ENCODE measurements at places on chromosomes 12 and 14. TPM values are rescaled to one million over a fixed set of nuclear protein-coding genes. Genes with fewer than 3 reads are reported as not detected.

The MUCL1 gene
- not detected for total RNA-seq

DNA sequence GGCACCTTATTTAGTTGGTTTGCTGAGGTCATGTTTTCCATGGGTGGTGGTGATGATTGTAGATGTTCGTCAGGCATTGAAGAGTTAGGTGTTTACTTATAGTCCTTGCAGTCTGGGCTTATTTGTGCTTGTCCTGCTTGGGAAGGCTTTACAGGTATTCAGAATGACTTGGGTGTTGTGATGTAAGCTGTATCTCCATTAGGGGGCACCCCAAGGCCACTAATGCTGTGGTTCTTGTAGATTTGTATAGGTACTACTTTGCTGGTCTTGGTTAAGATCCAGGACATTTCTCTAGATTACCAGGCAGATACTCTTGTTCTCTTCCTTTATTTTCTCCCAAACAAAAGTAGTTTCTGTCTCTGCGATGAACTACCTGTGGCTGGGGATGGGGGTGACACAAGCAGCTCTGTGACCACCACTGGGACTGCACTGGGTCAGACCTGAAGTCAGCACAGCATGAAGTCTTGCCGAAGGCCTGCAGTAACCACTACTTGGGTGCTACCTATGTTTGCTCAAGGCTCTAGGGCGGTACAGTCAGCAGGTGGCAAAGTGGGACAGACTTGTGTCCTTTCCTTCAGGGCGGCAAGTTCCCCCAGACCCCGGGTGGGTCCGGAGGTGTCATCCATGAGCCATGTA is 35.8 kb upstream of the FBXO33 start:
- DNase-seq = peak; percentile 54

The KLRD1 gene
- total RNA-seq = 95.9 TPM

- no peak for DNase-seq
Measured at GRCh38 chr12:122961531-122962329, 4.5 kb downstream of the ABCB9 start.

The A2M gene
- 0.12 TPM for total RNA-seq

GRCh38 chr12:39272871-39273655 is 169.9 kb downstream of the KIF21A start:
- DNase-seq = no peak

The RIMBP2 gene
- not detected for total RNA-seq

DNA sequence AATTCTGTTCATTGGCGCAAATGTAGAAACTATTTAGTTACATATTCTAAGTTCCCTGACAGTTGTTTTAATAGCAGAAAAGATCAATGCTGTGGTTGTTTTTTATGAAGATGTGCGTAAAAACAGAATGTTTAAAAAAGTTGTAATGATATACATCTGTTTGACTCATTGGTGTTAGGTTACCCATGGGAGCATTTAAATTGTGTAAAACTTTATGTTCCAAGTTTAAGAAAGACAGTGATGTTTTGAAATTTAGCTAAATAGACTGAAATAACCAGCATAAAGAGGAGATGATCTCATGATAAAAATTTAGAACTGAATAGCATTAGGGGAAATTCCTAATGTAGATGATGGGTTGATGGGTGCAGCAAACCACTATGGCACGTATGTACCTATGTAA is 3.6 kb downstream of the PELI2 start:
- no peak for DNase-seq

GRCh38 chr14:53841109-53842099 is 115.2 kb downstream of the BMP4 start:
- DNase-seq = no peak

All from activated CD8-positive, alpha-beta memory T cell treated with anti-CD3 and anti-CD28 coated beads, Interleukin-2, amount 10 ng/mL, durations not matched to agents 7 days and 5 days (primary cell).